Left kidney (tissue), 8 donors: ENCODE measurements at places on chromosomes 5 and 9.

DNA sequence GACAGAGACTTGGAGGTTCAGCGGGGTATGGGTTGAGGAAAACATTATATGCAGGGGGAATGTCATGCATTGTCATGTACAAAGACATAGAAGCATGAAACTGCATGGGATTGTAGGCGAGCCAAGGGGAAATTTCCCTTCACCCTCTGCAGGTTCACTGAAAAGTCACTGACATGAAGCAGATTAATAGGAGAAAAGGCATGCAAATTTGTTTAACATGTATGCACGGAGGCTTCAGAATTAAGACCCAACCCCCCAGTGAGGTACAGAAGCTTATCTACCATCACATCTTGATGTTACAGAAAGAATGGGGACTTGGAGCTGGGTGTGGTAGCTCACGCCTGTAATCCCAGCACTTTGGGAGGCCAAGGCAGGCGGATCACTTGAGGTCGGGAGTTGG lies 18.5 kb downstream of the NIM1K start:
- no peak for DNase-seq

GRCh38 chr9:107323836-107324585 lies 40.9 kb downstream of the RAD23B start:
- DNase-seq, result no peak

- no peak for DNase-seq
Observed at GRCh38 chr5:158406884-158407823, 548.2 kb upstream of the CLINT1 start.

DNA sequence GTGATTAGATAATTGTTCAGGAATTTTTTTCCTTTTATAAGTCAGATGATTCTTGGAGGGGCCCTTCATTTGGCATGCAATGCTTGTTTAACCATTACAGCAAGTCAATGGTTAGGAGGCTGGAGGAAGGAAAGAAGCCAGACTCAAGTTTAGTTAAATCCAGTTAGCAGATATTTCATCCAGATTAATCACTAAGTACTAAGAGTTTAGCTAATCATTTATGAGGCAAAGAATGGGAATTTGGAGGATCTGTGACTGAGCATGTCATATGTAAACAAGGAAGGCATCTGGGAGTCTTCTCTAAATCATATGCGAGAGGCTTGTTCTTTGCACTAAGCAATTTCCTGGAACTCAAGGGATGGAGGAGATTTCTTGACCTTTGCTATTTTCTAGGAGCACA lies 145.3 kb upstream of the SGCD start:
- no peak for DNase-seq

DNA sequence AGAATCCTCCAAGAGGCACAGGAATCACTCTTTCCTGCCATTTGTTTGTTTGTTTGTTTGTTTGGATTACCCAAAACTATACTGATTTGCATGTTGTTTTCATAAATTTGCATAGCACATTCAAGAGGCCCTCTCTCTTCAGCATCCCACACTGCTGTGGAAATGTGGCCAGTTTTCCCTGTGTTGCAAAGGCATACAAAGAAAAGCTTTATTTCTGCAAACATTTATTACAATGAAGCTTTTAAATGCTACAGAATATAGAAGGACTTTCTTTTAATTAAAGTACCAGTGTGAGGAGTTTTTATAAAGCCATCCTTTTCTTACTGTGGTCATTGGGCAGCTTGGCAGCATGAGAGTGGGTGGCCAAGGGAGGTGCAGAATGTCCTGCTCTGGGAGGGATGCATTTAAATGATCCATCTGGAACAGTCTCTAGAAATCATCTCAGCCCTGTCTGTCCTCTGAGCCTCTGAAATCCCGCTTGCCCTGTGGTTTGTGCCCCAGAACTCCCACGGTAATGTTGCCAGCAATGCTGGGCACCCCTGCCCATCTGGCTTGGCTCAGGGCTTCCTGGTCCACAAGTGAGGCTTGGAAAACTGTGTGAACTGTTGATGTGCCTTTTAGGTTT lies 356.8 kb upstream of the KIF2A start:
- DNase-seq, result no peak

- no peak for DNase-seq
Observed at GRCh38 chr9:3810231-3810630, 284.4 kb upstream of the RFX3 start.

DNA sequence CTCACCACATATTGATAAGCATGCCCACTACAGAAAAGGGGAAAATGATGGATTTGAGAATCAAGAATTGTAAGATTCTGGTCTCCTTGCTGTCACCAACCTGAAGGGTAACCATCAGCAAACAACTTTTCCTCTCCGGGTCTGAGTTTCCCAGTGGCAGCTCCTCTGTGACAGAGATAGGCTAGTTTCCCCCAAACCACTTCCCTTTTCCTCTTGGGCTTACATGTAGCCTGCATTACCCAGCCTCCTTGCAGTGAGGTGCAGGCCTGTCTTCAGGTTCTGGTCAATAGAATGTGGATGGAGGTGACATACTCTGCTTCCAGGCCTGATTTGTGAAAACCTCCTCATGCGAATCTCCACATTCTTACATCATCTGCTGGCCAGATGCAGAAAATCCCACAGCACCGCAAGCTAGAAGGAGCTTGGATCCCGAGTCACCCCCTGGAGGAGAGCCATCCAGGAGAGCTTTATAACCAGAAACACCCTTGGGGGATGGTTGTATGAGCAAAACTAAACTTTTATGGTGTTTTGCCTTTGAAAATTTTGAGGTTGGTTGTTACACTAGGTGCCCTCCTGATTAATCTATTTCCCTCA lies 206.1 kb downstream of the RGS3 start:
- DNase-seq, result no peak

GRCh38 chr5:145984072-145984471 lies 47.7 kb downstream of the SH3RF2 start:
- no peak for DNase-seq

- DNase-seq, result no peak
Observed at GRCh38 chr9:74500584-74500924, 3.4 kb downstream of the RORB start.

DNA sequence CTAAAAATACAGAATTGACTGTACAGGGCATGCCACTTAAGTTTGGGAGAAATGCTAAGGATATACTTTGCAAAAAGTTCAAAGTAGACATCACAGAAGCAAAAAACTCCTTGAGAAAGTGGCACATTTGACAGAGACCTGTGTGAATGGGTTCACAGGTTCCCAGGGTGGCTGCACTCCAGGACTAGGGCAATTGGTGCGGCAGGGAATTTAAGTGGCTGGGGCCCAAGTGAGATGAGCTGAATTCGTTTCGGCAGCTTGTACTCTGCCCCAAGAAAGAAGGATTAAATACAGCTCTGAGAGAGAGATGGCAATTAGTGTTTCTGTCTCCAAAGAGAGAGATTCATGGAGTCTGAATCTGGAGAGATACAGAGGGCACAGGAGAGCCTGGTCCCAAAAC lies 280.1 kb downstream of the FBXL17 start:
- no peak for DNase-seq

DNA sequence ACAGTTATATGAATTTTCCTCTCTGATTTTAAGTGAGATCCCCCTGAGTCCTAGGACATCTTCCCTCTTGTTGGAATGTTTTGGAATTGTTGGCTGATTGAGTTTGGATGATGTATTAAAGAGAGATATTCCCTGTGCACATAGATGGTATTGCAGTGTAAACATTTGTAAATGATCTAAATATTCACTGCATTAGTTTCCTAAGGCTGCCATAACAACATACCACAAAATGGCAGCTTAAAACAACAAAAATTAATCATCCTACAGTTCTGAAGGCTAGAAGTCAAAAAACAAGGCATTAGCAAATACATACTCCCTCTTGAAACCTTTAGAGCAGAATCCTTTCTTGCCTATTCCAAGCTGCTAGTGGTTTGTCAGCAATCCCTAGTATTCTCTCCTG lies 38.0 kb upstream of the MROH2B start:
- no peak for DNase-seq

DNA sequence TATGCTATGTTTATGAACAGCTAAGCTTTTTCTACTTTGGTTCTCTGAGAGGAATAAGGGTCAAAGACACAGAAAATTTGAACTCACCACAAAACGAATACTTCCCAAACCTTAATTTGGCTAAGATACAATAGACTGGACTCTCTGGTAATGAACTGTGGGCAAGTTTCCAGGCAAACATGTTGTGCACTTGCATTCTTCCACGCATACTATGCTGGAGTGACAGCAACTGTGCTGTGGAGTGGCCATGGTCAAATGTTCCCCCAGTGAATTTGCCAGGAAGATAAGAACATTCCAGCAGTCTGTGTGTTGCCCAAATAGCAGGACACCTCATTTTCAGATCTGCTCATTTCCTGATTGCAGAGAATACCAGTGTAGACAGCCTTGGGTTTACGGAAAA lies 275.3 kb upstream of the IL12B start:
- DNase-seq, result no peak

- no peak for DNase-seq
Observed at GRCh38 chr9:72721067-72721466, 199.7 kb downstream of the TMC1 start.

DNA sequence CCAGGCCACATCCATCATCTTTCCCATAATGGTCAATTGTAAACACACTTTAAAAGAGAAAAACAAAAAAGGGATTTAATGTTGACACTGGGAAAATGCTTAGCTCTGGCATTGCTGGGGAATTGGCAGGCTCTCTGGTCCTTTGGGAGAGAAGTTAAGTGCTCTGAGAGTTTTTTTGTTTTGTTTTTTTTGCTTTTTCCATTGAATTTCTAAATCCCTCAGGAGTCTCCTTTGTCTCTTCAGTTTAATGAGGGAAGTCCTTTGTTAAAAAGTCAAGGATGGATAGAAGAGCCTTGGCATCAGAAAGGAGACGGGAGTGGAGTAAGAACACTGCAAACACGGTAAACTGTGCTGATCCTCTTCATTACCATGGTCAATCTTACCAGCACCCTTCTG lies 7.1 kb upstream of the HAND1 start:
- DNase-seq, result no peak

GRCh38 chr5:151019331-151019730 lies 1.1 kb upstream of the GPX3 start:
- no peak for DNase-seq

- DNase-seq, result no peak
Observed at GRCh38 chr9:115442054-115442453, 324.1 kb upstream of the TNC start.

- no peak for DNase-seq
Observed at GRCh38 chr9:111621895-111622480, 9.1 kb upstream of the DNAJC25 start.

DNA sequence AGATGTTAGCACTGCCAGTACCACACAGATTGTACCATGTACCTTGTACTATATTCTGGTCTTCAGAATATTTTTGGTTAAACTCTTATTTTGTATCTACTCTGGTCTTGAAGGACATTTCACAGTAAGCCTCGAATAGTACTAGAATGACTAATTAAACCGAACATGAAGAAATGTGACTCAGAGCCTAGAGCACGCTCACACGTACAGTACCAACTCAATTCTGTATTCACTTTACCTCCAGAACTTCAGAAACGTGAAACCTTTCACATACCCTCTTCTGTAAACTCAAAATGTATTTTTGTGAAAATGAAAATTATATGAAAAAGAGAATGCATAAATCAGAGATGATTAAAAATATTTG lies 112.8 kb downstream of the MVB12B start:
- no peak for DNase-seq

GRCh38 chr9:70477146-70477745 lies 62.8 kb upstream of the KLF9 start:
- DNase-seq, result no peak

DNA sequence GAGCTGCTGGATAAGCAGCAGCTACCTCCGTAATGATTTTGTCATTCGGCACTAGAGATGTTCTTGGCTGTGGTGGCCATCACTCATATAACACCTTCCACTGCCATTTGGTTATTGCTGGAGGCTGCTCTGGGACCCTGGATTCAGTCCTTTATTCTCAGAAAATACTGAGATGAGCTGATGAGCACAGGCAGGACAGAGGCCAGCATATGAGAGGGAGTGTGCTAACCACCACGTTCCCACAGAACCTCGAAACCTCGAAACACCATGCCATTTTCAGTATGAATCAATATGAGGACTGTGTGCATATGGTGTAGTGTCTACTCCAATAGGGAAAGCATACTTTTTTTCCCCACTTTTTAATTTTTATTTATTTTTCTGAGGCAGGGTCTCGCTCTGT lies 56.6 kb downstream of the ADAM19 start:
- DNase-seq, result no peak

DNA sequence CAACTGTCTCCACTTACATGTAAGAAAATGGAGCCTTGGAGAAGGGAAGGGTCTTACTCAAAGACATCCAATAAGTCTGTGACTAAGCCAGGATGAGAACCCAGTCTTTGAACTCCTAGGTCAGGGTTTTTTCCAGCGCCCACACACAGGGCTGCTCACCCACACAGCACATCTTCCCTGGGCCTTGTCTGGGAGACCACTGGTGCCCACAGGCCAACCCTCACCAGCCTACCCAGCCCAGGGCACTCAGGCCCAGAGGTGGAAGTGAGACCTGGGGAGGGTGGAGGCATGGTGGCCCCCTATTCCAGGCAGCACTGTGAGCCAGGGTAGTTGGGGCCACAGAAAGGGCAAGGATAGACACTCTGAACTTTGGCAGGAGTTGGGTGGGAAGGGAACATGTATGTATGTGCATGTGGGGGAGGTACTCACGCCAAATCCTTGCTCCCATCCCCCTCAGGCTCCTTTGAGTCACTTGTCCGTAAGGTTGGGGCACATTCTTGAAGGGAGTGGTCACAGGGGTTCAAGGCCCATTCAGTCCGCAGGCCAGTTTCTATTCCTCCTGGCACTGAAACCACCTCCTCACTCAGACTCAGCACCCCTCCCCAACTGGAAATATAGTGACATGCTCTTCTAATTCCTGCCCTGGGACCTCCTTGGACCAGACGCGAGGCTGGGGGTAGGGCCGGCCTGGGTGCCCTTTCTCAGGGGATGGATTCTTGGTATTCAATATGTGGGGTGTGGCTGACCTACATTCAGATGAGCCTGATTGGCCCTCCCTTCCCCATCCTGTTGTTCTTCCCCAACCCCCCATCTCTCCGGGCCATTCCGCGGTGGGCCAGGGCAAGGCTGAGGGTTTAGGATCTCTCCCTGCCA lies 2.9 kb upstream of the SLC4A9 start:
- DNase-seq, result no peak

DNA sequence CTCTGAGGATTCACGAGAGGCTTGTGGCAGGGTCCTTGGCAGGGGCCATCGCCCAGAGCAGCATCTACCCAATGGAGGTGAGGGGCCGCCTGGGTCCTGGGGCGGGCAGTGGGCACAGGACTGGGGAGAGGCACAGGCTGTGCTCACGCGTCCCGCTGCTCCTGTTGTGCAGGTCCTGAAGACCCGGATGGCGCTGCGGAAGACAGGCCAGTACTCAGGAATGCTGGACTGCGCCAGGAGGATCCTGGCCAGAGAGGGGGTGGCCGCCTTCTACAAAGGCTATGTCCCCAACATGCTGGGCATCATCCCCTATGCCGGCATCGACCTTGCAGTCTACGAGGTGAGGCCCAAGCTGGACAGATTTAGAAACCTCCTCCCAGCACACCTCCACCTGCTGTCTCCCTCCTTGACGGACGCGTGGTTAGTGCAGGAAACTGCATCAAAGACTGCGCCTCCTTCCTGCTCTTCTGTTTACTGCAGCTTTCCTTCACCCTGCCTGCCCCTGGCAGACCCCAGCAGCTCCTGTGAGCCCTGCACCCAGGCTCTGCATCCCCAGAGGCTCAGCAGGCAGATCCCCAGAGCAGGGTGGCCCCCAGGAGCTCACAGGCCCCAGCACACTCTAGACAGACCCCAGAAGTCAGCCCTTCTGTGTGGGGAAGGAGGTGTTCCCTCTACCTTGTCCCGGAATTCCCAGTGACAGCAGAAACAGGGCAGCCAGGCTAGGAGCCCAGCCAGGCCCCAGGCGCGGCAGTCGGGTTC lies 21.2 kb downstream of the PTGES2 start:
- DNase-seq, result no peak

GRCh38 chr5:39274398-39275085 lies 55.2 kb upstream of the FYB1 start:
- no peak for DNase-seq

GRCh38 chr5:71883742-71884103 lies 164.6 kb downstream of the CARTPT start:
- no peak for DNase-seq
